ENCODE measurements at places on chromosomes 4 and X. TPM values are rescaled to one million over a fixed set of nuclear protein-coding genes. Genes with fewer than 3 reads are reported as not detected.

FOXR2 gene
- not detected for total RNA-seq

KLF8 gene
- total RNA-seq, result 11.3 TPM

ATP10D gene
- total RNA-seq, result 27.5 TPM

SASH3 gene
- 1.4 TPM for total RNA-seq

BRS3 gene
- total RNA-seq, result not detected

ASB12 gene
- total RNA-seq, result 0.38 TPM

ANOS1 gene
- total RNA-seq, result 49.4 TPM

TMEM47 gene
- 86.8 TPM for total RNA-seq

TBC1D9 gene
- total RNA-seq, result 64.2 TPM

ESX1 gene
- total RNA-seq, result not detected

PABPC1L2B gene
- 0.38 TPM for total RNA-seq

LRCH2 gene
- total RNA-seq, result 23.3 TPM

PRSS12 gene
- 32.3 TPM for total RNA-seq

MAGEA2 gene
- total RNA-seq, result not detected
